Aorta (tissue), 5 donors: ENCODE measurements at places on chromosomes 1 and 21.

DNA sequence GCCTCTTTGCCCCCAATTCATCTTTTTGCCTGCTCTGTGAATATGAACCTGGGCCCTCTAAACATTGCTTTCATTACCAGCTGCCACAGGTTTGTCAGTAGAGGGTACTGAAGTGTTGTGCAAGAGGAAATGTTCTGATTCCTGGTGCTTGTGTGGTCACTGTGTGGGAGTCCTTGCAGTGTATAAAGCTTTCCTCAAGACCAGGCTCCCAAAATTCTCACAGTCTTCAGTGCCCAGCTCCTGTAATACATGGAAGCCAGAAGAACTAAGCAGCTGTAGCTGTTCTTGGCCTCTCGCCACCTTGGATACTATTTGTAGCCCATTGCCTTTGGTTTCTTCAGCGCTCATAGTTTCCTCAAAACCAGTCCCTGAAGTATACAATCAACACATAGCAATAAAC lies 1046.2 kb downstream of the BRINP3 start:
- no peak for DNase-seq

- DNase-seq, result no peak
Observed at GRCh38 chr1:214193691-214194090, 87.3 kb upstream of the SMYD2 start.

DNA sequence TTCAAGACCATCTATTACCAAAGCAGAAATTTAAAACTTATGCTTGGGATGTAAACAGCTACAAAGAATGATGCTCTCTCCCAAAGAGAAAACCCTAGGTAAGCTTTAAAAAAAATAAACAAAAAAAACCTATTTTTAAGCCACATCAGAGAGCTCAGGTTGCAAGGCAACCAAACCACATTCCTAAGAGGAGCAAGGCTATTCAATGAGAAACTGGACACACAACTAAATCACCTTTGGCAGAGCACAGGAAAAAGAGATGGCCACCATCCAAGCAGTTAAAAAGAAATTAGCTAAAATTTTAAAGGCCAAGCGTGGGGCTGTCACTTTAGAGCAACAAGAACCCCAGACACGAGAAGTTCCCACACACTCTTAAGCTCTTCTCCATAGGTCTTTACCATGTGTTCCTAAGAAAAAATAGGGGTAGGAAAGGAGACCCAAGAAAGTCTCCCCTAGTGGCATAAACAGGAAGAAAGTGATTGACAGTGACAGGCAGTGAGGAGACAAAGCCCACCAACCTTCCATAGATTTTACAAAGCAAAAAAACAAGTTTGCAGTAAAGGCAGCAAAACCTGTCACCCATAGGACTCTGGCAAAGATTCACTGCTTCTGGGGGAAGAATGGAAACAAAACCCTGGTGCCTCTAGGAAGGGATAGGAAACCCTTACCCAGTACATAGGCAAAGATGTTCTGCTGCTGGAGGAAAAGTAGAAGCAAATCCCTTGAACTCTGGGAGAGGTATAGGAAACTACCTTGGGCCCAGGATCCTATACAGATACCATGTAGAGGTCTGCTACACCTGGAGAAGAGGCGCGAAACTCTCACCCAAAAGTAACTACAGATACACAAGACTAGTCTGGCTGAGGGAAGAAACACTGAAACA lies 68.5 kb downstream of the FOXJ3 start:
- DNase-seq, result no peak

DNA sequence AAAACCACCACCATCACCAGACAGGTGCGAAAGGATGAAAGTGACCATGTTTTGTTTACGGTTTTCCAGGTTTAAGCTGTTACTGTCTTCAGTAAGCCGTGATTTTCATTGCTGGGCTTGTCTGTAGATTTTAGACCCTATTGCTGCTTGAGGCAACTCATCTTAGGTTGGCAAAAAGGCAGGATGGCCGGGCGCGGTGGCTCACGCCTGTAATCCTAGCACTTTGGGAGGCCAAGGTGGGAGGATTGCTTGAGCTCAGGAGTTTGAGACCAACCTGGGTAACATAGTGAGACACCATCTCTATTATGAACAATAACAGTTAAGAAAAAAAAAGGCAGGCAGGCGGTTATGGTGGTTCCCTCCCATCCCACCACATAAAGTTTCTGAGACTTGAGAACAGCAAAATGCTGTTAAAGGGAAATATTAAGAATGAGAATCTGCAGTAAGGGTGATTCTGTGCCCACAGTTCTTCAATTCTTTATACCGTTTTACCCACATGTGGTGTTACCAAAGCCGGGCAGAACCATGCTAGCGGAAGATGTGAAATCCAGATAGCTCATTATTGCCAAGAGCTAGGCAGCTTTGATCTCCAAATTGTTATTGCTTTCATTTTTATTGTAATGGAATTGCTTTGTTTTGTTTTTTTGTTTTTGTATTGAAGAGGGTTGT lies 34.5 kb upstream of the TDRD10 start:
- DNase-seq, result no peak

- DNase-seq, result no peak
Observed at GRCh38 chr1:1351511-1352427, 2.6 kb upstream of the DVL1 start.

DNA sequence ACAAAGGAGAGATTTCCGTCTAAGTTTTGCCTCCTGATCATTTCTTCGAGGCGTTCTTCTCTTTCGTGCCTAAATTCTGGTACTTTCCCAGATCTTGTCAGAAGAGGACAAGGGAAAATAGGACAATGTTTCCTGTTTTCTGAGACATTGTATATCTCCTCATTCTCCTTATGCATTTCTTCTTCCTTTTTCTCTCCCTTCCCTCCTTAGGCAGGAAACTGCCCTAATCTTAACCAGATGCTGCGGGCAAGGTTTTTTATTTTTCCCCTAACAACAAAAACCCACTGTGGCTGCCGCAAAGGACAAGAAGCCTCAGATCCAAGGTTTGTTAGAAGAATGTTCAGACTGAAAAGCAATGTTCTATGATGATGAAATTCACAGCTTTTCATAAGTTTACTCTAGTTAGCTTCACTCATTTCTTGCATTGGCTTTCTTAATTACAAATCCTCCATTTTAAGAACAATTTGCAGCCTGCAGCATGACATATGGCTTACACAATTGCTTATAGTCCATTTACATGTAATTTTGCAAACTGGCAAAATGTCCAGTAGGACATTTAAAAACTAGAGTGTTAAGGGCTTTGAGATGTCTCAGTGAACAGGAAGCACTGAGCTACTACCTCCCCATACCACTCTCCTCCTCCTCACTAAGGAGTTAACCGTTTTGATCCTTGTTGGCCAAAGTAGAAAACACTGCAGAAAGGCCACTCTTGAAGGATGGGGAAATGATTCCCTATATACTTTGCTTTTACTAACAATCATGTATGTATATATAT lies 624 bp downstream of the CTSK start:
- no peak for DNase-seq

GRCh38 chr1:168428063-168428731 lies 115.6 kb downstream of the XCL2 start:
- DNase-seq, result no peak

- DNase-seq, result no peak
Observed at GRCh38 chr1:91383456-91383855, 21.2 kb downstream of the HFM1 start.

DNA sequence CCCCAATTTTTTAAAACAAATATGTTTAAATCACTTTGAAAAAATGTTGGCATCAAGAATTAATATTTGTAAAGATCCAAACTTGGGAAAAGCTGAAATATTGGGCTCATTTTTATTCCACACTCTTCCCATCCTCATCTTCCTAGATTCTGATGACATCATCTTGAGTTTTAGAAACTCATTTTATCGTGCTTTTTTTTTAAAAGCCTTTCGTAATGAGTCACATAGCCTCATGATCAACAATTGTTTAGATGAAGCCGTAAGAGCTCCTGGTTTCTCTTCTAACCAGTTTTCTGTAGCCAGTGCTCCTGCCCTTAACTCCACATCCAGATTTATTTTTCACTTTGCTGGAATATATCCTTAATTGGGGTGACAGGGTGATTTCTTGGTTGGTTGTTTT lies 78.6 kb downstream of the POFUT2 start:
- DNase-seq, result no peak
